Activated CD4-positive, alpha-beta T cell treated with anti-CD3 and anti-CD28 coated beads, Interleukin-2, amount 50 U/mL, for 1 hour (primary cell): ENCODE measurements at places on chromosomes 11 and 22.

GRCh38 chr11:7869467-7869866, 61.6 kb downstream of the OR10A6 start:
- no peak for DNase-seq

DNA sequence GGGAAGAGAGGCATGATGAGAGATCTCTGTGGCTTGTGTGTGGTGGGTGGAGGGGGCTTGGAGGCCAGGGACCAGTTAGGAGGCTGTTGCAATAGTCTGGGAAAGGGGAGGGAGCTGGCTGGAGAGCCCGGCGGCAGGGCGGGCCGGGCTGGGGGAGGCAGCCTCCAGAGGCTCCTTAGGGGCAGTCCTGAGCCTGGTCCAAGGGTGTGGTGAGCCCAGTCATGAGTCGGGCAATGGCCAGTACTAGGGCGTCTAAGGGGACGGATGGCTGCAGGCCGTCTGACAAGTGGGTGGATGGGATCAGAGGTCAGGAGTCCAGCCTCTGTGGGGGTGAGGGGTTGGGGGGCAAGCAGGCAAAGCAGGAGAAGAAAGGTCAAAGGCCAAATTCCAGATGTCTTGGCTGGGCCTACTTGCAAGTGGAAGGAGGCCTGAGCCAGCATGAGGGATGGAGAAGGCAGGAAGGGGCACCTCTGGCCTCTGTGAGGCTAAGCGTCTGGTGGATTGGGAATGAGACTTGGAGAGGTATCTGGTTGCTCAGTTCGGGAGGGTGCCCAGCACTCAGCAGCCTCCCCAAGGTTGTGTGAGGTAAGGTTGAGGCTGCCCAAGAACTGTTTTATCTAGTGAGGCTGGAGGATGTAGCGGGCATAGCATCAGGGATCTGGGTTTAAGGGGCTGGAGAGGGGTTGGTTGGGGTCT, 6.0 kb upstream of the CD248 start:
- no peak for DNase-seq

DNA sequence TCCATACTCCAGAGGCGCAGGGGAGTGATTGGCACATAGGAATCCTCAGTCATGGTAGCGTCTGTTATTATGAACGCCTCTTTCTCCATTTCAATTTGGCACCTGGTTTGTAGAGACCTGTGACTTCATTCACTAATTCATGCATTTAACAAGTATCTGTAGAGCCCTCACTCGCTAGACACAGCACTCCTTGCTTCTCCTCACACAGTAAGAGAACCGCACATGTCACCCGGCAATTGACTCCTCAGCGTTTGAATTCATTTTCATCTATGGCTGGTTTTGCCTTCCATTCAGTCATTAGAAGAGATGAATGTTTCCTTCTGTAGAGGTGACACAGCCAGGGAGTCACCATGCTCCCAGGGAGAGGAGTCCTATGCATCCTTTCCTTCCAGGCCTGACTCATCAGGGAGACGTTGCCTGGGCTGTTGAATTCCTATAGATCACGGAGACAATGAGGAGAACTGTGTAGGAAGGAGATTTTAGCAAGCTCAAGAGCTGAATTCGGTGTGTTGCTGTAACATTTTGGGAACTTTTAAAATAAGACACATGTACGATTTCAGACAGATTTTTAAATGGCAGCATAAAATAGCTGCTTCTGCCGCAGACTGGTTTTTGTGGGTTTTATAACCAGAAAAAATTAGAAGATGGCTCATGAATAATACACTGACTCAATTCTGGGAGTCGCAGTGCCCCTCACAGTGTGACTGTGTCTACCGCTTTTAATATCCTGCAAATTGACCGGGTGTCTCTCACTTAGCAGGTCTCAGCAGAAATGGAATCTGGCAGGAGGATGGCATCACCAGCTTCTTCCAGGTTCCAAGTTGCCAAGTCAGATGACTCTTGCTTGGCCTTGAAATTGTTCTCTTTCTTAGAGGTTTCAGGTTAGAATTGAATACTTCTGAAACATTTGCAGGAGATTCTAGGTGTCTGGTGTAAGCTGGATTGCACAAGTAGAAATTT, 44.4 kb upstream of the CLMP start:
- DNase-seq, result no peak

GRCh38 chr11:134412203-134413042, at the start of gene B3GAT1:
Gene B3GAT1 (minus strand): TSS chr11:134412242. CDS start chr11:134387659, 24,583 bp downstream.
- DNase-seq, result peak; percentile 8
